Stimulated activated CD8-positive, alpha-beta memory T cell treated with anti-CD3 and anti-CD28 coated beads, Interleukin-2, amount 100 ng/mL, for 1 hour (primary cell): ENCODE measurements at places on chromosomes 13 and 19.

DNA sequence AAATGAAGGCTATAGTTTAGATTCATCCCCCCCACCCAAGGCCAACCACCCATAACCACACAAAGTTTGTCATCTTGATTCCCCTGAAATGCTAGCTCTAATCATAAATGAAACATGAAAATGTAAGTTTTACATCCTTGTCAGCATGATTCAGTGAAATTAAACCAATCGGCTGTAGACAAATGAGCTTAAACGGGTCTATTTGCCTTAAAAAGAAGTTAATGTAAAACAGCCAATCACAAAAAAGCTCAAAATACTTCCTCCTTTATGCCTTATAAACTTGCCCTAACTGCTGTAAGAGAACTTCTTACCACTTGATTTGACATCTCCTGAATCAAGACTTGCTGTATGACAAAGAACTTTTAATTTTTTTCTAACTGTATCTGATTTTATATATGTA lies 34.5 kb upstream of the MRI1 start:
- DNase-seq: no peak

DNA sequence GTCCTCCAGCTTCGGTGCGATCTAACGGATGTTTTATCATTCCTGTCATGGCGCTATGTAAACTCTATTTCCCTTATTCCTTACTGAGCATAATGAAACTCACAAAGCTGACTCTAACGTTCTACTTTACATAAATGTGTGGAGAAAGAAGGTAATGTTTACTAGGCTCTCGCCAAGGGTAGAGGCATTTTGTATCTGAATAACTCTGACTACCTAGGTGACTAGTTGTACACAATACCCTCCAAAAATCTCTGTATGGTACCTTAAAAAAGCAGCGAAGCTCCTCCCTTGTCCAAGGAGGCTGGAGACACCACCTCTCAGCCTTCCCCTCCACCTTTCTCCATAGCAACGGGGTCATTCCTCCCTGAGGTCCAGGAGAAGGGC lies 316 bp upstream of the ZNF530 start:
- no peak for DNase-seq

DNA sequence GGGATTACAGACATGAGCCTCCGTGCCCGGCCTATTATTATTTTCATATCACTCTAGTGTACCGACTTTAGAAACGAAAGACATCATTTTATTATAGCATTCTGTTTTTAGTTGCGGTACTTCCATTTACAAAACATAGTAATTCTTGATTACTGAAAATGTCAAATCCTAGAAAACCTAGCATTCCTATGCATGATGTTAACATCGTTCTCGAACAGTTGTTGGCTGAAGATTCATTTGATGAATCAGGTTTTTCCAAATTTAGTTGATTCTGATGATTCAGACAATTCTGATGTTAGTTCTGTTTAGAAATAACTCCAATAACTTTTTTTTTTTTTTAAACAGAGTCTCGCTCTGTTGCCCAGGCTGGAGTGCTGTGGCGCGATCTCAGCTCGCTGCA lies 11.5 kb upstream of the MTRF1 start:
- DNase-seq: no peak

DNA sequence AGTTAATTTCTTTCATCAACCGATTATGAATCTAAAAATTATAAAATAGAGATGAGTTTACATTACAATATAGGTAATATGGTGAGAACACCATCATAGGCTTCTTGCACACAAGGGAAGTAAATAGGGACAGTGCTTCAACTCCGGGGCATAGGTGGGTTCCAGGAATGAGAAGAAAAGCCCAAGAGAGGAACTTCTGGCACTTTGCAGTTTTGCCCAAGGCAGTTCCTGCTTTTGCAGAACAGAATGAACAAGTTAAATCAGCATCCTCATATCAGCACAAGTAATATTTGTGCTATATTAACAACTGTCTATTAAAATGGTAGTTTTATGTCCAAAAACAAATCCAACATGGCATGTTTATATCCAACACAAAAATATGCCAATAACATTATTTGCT lies 60.1 kb downstream of the DACH1 start:
- no peak for DNase-seq
